AG10803 (cell line): ENCODE measurements at places on chromosomes 7 and 10.

GRCh38 chr10:117399341-117400196, 24.3 kb upstream of the PDZD8 start:
- no peak for DNase-seq

DNA sequence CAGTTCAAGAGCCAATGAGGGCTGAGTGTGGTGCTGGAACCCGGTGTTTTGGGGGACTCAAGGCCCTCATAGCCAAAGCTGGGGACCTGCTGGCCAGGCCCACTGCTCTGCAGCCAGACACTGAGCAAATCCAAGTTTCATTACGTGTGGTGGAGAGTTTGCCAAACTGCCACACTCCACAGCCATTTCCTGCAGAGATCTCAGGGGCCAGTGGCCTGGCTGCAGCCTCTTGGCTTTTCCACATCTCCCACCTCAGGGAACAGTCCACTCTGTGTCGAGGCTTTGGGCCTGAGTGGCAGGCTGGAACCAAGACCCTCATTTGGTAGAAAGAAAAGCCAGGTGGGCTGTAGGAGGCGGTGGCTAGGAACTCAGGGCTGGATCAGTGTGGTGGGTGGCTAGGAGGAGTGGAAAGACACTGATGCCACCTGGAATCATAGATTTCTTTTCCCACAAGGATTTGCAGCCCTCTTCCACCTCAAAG, 3.2 kb downstream of the HOXA11 start:
- DNase-seq: no peak

GRCh38 chr10:43071865-43072650, 4.8 kb upstream of the RET start:
- DNase-seq: no peak

- DNase-seq: peak; percentile 95
These were observed at the start of gene PHF14 for GRCh38 chr7:10973061-10973941. Gene PHF14, plus strand, starts transcription at chr7:10973872. Its CDS starts 452 bp downstream, at chr7:10974324.

DNA sequence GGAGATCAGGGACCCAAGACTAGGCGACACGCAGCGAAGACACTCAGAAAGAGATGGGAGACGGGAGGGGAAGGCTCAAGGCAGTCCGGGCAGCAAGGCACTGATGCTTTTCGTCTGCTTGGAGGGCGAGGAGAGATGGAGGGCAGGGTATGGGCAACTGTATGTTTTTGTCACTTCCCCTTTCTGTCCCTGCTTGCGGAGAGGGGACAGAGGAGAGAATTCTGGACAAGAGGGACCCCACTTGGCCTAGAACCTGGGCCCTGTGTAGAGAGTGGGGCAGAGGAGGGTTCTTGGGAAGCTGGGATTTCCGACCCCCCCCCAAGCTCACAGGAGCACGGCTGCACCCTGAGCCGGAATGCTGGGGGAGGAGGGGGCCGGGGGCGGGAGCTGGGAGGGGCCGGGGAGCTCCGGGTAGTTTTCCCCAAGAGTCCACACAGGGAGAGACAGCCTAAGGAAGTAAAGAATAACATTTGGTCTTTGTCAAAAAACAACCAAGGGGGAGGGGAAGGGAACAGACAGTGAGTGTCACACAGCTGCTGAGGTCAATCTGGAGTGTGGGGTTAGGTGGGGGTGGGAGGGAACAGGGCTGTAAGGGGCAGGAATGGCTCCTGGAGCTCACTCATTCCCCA, 1.8 kb downstream of the LRCH4 start:
- DNase-seq: no peak

DNA sequence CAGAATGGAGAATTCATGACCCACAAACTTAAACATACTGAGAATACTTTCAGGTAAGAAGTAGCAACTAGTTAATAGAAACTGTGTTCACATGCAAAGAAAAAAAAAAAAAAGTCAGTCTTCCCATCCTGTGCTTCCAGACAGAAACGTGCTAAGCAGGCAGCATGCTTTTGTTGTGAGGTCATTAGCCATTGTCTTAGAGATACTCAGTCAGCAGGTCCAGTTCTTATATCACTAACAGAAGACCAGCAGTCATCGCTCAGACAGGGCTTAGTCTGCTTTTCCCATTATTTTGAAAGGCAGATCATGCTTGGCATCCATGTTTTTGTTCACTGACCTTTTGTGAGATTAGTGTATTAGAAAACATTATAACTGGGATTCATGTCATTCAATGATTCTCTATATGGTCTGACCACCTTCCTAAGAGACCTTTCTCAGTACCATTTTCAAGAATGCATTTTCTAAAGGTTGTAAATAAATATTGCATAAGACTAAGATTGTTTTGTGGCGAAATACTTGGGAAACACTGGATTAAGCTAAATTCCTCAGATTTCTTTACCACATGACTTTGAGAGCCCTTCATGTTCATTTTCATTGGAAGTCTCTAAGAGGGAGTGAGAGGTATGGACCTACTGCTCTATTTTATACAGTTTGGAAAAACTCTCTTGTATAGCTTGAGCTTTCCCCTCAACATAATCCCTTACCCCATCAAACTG, 45.0 kb upstream of the AGBL3 start:
- DNase-seq: peak; percentile 95

- DNase-seq: peak; percentile 81
These were observed 31.2 kb downstream of the P4HA1 start for GRCh38 chr10:73065441-73065840.

DNA sequence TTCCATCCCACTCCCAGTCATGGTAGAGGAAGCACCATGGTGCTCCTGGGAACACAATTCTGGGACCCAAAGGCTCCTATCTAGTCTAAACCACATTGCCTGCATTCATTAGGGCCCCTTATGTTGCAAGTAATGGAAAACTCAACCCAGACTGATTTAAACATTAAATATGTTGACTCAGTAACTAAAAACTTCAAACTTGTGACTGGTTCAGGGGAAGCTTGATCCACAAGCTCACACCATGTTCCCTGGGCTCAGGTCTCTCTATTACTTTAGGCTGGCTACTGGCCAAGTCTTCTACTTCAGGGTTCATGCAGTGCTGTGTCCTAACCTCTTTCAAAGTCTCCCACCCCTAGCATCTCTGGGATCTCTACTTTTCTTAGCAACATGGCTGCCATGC, 13.1 kb downstream of the WNT16 start:
- peak; percentile 17 for DNase-seq

DNA sequence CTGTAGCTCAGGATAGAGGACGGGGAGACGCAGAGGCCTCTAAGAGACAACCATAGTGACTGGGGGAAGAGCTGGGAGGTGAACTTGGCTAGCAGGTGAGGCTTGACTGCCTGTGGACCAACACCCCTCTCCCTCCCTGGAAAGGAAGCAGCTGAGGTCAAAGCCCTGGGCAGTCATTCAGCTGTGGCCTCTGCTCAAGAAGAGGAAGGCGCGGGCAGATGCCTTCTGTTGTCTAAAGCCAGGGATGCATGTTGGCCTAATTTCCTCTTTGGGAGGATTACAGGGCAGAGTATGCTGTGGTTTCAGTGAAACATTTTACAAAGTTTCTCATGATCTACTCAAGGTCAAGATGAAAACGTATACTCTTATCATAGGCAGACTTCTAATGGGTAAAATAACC, 327.1 kb downstream of the PRPF18 start:
- no peak for DNase-seq

- DNase-seq: peak; percentile 30
These were observed 123.9 kb downstream of the CREB5 start for GRCh38 chr7:28536259-28536658.

DNA sequence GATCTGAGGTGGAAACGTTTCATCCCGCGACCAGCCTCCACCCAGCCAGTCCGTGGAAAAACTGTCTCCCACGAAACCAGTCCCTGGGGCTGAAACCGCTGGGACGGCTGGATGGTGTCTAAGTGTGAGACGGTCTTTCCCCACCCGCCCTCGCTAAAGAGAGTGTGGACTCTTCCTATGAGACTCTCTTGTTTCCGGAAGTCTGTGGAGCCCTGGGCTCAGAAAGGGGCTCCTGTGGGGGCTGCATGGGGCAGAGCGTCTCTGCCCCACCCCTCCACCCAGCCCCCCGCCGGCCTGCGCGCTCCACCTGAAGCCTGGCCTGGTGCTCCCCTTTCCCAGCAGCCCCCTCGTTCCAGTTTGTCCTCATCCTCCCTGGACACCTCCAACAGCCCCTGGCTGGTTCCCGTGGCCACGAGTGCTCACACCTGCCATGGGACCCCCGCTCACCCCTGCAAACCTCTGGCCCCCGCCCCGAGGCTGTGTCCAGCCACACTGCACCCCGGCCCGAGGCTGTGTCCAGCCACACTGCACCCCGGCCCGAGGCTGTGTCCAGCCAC, 28.7 kb downstream of the CFAP46 start:
- DNase-seq: no peak

GRCh38 chr7:122200888-122201287, 56.8 kb upstream of the AASS start:
- DNase-seq: no peak

DNA sequence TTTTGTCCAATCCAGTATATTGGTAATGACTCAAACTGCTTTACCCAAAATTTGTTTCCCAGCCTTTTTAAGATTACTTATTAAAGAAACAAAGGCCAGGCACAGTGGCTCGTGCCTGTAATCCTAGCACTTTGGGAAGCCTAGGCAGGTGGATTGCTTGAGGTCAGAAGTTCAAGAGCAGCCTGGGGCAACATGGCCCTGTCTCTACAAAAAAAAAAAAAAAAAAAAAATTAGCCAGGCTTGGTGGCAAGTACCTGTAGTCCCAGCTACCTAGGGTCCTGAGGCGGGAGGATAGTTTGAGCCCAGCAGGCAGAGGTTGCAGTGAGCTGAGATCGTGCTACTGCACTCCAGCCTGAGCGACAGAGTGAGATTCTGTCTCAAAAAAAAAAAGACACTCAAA, 7.0 kb upstream of the ARHGAP12 start:
- DNase-seq: no peak

DNA sequence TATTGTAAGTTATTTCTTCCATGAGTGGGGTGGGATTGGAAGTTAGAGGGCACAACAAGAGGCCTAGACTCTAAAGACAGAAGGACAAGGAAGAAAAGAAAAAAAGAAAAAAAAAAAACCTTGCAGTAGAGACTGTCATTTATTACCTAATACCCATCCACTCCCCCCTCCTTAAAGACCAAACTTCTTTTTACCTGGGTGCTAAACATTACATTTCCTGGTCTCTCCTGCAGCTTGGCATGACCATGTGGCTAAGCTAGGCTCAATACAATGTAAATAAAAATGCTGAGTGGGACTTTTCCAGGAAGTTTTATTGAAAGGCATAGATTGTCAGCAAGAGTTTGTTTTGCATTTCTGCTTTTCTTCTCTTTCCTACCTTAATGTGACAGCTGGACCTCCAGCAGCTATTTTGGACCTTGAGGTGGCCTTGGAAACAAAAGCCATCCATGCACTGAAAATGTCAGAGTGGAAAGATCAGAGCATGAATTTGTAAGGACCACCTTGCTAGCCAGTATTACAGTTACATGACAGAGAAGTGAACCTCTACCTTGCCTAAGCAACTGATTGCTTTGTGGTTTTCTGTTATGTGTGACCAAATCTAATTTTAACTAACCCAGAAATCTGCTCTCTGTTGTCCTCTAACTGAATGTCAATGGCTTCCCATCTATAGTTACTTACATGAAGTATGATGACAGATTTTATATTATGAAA, 81.3 kb upstream of the SFMBT2 start:
- DNase-seq: no peak

DNA sequence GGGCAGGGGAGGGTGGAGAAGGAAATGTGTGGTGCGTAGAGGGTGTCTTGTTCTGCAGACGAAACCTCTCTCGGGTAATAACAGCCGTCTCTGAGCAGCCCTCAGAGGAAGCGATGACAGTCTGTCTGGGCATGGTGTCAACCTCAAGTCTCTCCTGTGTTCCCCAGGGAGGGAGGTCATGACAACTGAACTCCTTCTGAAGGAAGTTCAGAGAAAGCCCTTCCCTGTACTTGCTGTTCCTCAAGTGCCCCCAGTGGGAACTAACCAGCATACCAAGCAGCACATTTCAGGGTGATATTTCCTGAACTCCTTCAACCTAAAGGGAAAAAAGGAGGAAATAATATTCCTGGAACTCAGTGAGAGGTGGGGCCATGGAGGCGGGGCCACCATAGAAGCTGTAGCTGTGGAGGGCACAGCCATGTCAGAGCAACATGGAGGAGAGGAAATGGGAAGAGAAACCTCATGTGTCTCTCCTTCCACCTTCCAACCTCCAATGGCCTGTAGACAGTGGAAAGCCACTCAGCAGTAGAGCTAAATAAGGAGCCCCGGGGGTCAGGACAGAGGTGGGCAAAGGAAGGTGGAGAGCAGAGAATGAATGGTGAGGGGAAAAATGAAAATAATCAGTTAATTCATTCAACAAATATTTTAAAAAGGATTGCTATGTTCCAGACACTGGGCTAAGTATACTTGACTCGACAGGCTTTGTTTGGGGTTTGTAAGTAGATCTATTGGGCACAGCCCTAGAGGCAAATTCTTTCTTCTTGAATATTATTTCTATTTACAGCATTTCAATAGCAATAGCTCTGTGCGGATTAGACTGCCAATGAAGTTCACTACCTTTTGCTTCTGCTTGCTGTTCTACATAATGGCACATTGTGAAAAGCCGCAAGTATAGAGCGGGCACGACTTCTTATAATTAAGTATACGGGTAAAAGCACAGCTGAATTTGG, 61.0 kb upstream of the AOAH start:
- DNase-seq: no peak

DNA sequence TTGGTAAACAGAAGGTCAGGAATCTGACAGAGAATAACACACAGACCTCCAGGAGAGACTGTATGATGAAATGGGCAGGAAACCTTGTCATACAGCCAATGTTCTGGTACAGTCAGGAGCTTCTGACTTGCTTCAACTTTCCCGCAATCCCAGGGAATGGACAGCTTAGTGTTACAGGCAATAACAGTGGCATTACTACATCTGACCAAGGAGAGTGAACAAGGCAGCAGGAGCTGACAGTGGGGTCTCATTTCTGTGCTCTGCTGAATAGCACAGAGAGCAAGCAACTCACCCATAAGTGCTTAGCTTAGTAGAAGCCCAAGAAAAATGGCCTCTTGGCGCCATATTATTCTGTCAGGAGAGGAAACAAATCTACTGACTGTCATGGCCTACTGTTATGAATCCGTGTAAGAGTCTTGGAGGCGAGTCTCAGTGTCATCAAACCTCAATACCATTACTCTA, 186.2 kb upstream of the MTPN start:
- peak; percentile 1 for DNase-seq

- DNase-seq: no peak
These were observed 26.7 kb downstream of the CXCL12 start for GRCh38 chr10:44358080-44358771.

GRCh38 chr7:141928146-141928844, 12.1 kb downstream of the OR9A4 start:
- DNase-seq: no peak

DNA sequence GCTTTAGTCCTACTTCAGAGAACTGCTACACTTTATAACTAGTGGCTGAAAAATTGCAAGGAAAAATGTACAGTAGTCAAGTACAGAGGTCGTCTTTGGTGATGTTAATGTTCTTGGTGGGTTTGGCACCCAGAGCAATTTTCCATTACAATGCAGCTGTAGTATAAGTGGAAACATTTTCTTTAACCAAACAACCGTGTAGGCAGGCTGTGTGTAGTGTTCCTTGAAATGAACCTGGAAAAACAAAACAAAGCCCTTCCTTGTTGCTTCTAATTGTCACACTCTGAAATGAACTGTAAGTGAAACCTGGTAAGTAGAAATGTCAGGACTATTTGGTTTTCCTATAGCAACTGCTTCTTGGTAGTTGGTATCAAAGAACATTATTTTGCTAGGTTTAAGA, 256.9 kb downstream of the MDFIC start:
- DNase-seq: no peak

- DNase-seq: no peak
These were observed 44.9 kb upstream of the CNPY1 start for GRCh38 chr7:155591055-155591775.

GRCh38 chr10:88066319-88066718, 202.9 kb downstream of the PTEN start:
- no peak for DNase-seq

- DNase-seq: no peak
These were observed 102.1 kb upstream of the MGMT start for GRCh38 chr10:129364949-129365348.

- no peak for DNase-seq
These were observed 221.1 kb upstream of the TCF7L2 start for GRCh38 chr10:112728997-112729396.
